ENCODE measurements at places on chromosomes 11 and 22.

- DNase-seq, result no peak
Observed at GRCh38 chr11:85295694-85296271, 331.4 kb downstream of the DLG2 start.

DNA sequence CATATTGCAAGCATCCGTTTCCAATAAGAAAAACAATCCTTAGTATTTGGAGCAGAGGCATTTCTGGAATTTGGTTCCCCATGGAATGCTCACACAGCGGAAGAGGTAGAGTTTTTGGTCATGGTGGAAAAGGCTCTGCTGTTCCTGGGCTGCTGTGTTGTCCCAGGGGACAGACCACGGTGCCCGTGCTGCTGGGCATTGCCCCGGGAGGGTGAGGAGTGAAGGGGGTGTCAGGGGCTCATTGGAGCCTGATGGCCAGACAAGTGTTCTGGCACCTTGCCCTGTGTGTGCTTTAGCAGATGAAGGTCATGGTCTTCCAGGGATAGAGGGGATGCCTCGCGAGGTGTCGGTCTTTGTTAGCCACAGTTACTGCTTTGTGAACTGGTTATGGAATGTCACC is 61.2 kb downstream of the MPPED1 start:
- no peak for DNase-seq

- DNase-seq, result no peak
Observed at GRCh38 chr11:13111813-13112130, 102.7 kb downstream of the RASSF10 start.

DNA sequence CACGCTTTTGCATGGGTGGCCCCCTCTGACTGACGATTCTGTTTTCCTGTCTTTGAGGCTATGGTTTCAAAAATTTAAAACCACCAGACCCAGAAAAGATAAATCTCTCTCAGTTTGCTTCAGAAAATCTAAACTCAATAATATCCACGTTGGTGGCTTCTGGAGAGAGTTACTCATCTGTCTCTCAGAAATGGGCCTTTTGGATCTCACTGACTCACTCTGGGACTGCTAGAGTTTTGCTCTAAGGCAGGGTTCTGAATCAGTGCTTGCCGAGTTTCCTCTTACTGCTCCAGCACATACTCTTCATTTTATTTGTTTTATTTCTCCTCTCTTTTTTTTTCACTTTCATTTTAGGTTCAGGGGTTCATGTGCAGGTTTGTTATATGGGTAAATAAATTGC is 305.7 kb downstream of the BLID start:
- no peak for DNase-seq

DNA sequence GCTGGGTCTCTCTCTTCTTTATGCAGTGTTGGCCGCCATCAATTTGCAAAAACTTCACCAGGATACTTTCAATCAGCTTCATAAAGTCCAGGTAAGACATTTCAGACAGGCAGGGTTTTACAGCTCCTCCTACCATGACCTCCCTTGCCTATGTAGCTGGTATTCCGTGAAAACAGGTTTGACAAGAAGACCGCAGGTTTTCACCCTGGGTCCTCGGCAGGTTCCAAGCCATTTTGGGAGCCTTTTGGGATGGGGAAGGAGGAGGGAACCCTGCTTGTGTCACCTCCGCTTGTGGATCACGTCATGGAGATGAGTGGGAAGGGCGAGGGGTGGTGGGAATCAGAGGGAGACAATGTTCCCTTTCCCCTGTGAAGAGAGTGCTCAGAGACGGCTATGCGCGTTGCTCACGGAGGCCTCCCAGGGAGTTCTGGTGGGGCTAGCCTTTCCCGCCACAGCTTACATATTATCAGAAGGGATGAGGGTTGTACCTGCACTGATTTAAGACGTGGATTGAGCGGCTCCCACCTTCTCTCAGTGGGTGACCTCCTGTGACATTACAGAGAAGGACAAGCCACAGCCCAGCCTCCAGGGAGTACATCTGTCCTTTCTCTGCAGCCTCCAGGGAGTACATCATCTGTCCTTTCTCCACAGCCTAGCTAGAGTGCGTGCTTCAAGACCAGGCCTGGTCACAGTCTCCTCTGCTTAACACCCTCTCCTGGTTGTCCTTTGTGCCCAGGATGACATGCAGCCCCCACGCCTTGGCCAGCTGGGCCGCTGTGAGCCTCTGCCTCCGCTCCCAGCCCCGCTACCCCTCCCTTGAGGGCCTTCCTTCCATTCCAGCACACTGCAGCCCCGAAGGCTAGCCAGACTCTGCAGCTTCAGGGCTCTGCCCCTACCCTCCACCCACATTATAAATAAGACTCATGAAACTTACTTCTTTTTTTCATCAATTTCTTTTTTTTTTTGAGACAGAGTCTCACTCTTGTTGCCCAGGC is 17.2 kb downstream of the GLB1L3 start:
- DNase-seq, result no peak

DNA sequence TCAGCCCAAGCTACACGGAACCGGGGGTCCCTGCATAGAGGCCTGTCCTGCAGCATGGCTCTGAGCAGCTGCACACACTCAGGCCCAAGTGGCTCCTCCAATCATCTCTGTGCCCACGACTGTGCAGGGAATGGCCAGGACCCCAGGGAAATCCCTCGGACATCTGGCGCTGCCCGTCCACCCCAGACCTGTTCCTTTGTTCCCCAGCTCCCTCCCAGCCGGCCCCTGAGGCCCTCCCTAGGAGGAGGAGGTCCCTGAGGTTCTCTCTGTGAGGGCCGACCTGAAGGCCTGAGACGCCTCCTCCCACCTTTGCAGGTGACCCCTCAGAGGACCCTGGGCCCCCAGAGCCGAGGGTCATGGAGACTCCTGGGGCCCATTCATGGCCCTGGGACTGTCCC is 1.1 kb downstream of the MLC1 start:
- no peak for DNase-seq

GRCh38 chr11:7347611-7348431 is 96.1 kb downstream of the SYT9 start:
- DNase-seq, result no peak

GRCh38 chr11:122743949-122744348 is 88.4 kb downstream of the UBASH3B start:
- DNase-seq, result no peak

- DNase-seq, result no peak
Observed at GRCh38 chr11:1163321-1163910, 5.7 kb downstream of the MUC5AC start.

- DNase-seq, result peak; percentile 75
Observed at GRCh38 chr22:39706376-39707140, 136.0 kb downstream of the CACNA1I start.

GRCh38 chr11:124518989-124519451 is 24.4 kb downstream of the OR8B12 start:
- no peak for DNase-seq

DNA sequence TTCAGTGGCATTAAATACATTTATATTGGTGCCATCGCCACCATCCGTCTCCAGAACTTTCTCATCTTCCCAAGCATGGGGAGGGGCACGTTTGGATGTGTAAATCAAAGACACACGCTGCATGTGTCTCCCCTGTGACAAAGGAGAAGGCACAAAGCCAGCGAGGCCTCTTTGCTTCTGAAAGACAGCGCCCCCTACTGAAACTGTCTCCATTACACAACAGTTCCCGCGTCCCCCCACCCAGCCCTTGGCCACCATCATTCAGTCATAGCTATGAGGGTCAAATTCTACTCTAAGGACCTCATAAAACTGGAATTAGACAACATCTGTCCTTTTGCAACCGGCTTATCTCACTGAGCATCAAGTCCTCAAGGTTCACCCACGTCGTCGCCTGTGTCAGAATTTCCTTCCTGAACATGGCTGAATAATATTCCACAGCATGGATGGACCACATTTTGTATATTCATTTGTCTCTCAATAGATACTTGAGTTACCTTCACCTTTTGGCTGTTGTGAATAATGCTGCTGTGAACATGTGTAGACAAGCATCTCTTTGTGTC is 64.8 kb downstream of the IGF2 start:
- no peak for DNase-seq

DNA sequence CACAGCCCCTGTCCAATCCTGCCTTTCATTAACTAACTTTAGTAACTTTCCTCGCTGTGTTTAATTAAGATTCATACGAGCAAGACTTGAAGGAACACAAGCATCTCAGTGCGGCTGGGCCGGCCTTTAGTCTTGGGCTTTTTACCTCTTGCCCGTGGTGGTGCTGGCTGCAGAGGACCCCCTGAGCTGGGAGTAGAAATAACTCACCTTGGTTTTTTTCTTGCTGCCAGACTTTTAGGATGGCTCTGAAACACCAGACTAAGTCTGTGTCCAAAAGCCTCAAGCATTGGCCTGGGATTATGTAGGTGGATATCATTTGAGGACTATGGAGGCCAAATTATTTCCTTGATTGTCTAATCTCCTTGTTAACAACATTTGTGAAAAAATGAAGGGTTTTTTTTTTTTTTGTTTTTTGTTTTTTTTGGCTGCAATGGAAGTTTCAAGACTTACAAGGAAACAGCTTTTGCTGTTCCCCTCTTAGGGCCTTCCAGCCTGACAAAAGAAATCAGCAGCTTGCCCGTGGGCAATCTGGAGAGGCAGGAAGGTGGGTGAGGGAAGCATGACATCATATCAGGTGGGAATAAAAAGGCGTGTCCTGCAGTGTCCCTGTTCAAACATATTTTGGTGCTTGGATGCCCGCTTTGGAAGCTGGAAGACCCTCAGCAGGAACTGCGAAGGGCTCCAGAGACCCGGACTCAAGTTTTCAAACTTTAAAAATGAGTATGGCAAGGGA is 44.0 kb downstream of the SMIM38 start:
- DNase-seq, result no peak

- no peak for DNase-seq
Observed at GRCh38 chr11:43895601-43896000, 15.0 kb downstream of the ALKBH3 start.

DNA sequence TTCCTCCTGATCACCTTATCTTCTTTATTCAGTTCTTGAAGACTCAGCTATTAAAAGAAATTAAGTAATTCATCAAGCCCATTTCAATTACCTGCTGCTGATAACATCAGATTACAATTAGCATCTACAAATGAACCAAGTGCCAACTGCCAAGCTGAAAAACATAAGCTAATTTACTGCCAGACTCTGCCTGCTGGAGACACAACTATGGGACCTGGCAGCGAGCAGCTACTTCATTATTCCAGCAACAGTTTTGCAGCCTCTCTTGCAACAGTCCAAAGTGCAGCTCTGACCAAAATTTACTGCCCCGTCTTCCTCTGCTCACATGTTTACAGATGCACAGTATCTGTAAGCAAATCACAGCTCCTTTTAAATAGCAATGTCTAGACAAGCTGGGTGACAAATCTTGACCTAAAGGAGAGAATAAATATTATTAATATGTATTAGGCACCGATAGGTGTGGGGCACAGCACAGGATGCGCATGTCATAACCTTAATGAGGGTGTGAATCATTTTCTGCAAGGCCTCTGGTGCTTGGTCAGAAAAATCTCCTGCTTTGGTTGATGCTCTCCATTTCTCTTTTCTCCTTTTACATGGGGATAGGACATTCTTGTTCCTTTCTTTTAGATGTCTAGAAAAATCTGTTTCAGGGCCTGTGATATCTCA is 232.2 kb upstream of the PITPNB start:
- DNase-seq, result no peak

DNA sequence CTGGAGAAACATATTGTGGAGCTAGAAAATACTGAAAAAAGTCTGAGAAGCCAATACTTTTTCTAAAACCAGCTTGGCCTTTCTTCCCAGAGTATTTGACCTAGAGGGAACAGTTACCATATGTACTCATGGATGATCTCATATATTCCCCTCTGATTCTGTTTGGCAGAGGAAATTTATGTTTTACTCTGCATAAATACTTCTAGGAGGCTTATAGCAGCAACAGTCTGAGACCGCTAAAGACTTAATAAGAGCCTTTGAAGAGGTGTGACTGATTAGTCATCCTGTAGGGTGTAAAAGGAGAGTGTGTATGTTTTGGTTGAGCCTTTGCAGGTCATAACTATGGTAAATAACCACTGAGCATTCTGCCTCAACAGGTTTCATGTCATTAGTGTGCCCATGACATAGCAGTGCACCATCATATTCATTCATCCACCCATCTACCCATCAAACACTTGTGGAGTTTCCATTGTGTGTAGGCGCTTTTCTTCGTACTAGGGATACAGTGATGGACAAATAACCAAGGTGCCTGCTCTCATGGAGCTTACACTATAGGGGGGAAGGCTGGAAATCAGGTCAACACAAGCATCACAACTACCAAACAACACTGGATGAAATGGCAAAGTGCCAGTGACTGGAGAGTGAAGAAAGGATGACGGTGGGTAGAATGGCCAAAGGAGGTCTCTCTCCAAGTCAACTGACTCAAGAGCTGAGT is 44.5 kb downstream of the TRAF6 start:
- no peak for DNase-seq

Data from WERI-Rb-1 (cell line).